ENCODE measurements at places on chromosomes 1 and 21. TPM values are rescaled to one million over a fixed set of nuclear protein-coding genes. Genes with fewer than 3 reads are reported as not detected.
A peak's percentile ranks its signal among the peaks of the same experiment; 100 is the strongest.

- H3K4me3 ChIP-seq, result no peak overlapping the region
- no peak for DNase-seq
Measured at GRCh38 chr1:49389699-49390098, 613.0 kb upstream of the BEND5 start.

DNA sequence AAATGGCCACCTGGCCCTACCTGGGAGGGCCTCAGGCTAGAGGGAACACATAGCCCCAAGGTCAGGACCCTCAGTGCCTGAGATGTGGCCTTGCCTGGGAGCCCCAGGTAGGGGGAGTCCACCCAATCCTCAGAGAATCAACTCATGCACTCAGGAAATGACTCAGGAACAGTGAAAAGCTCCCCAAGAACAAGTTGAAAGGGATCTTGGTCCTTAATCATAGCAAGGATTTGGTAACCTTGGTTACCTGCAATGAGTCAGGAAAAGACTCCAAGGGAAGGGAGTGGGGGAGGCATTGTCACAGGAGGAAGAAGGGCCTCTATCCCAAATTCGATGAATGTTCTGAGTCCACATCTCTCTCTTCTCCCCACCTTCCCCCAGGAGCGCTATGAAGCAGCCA, 17.0 kb downstream of the MAP7D1 start:
- H3K27ac ChIP-seq, result no peak overlapping the region
- no peak overlapping the region for H3K4me3 ChIP-seq
- H3K27me3 ChIP-seq, result no peaks in the 10 kb centered on the region
- H3K4me1 ChIP-seq, result peaks cover 19% of the 10 kb centered on the region
- peaks cover 23% of the 10 kb centered on the region for H3K36me3 ChIP-seq
- DNase-seq, result no peak

GRCh38 chr1:202207292-202207691, 13.7 kb downstream of the LGR6 start:
- no peak overlapping the region for H3K4me3 ChIP-seq
- H3K4me1 ChIP-seq, result no peaks in the 10 kb centered on the region
- peak; percentile 34 for DNase-seq

GRCh38 chr1:162151900-162152829, 82.7 kb downstream of the NOS1AP start:
- H3K36me3 ChIP-seq, result no peaks in the 10 kb centered on the region
- H3K4me3 ChIP-seq, result no peak overlapping the region
- DNase-seq, result no peak
- no peak overlapping the region for H3K27ac ChIP-seq
- H3K4me1 ChIP-seq, result peaks cover 36% of the 10 kb centered on the region

- H3K27ac ChIP-seq, result no peak overlapping the region
- no peak for DNase-seq
- no peaks in the 10 kb centered on the region for H3K4me1 ChIP-seq
Measured at GRCh38 chr1:99548943-99549605, 96.8 kb upstream of the PALMD start.

GRCh38 chr1:66012106-66012784, 219.6 kb downstream of the PDE4B start:
- no peak overlapping the region for H3K4me3 ChIP-seq
- H3K36me3 ChIP-seq, result no peaks in the 10 kb centered on the region
- H3K27me3 ChIP-seq, result peaks cover 36% of the 10 kb centered on the region
- no peaks in the 10 kb centered on the region for H3K4me1 ChIP-seq
- no peak overlapping the region for H3K27ac ChIP-seq
- DNase-seq, result no peak

DNA sequence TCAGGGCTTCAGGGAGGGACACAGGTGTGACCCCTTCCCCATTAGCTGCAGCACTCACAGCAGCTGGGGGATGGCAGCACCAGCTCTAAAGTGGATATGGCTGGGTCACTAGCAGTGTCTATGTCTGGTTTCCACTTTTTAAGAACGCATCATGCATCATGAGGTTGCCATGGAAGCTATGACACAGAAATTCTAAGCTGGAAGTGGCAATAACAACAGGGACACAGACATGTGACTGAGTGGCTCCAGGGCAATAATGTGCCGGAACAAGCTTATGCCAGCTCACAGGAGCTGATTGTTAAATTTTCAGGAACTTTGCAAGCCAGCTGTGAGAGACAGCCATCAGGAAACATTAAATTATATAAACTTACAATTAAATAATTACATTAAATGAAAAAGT, 51.2 kb upstream of the NFASC start:
- peaks cover 5% of the 10 kb centered on the region for H3K27me3 ChIP-seq
- H3K27ac ChIP-seq, result no peak overlapping the region
- no peak for DNase-seq
- no peaks in the 10 kb centered on the region for H3K36me3 ChIP-seq

- no peaks in the 10 kb centered on the region for H3K27me3 ChIP-seq
- H3K4me3 ChIP-seq, result no peak overlapping the region
- H3K36me3 ChIP-seq, result peaks cover 5% of the 10 kb centered on the region
- peaks cover 3% of the 10 kb centered on the region for H3K4me1 ChIP-seq
Measured at GRCh38 chr1:8533124-8533523, 215.2 kb downstream of the SLC45A1 start.

- no peak overlapping the region for H3K4me3 ChIP-seq
- no peaks in the 10 kb centered on the region for H3K27me3 ChIP-seq
- no peak for DNase-seq
- no peak overlapping the region for H3K27ac ChIP-seq
- peaks cover 18% of the 10 kb centered on the region for H3K4me1 ChIP-seq
Measured at GRCh38 chr1:172404121-172404520, 16.4 kb upstream of the C1orf105 start.

TRABD2B gene
- 10.8 TPM for total RNA-seq

FMO2 gene
- total RNA-seq, result not detected

RGSL1 gene
- total RNA-seq, result not detected

CD1E gene
- total RNA-seq, result not detected

CDC14A gene
- total RNA-seq, result 11.1 TPM

GPATCH3 gene
- total RNA-seq, result 16.1 TPM

ADORA1 gene
- total RNA-seq, result 2.6 TPM

SETDB1 gene
- 53.1 TPM for total RNA-seq

PTGS2 gene
- 0.20 TPM for total RNA-seq

All from WTC11 (cell line).